SJCRH30 (cell line): ENCODE measurements at places on chromosomes 1 and 21.

DNA sequence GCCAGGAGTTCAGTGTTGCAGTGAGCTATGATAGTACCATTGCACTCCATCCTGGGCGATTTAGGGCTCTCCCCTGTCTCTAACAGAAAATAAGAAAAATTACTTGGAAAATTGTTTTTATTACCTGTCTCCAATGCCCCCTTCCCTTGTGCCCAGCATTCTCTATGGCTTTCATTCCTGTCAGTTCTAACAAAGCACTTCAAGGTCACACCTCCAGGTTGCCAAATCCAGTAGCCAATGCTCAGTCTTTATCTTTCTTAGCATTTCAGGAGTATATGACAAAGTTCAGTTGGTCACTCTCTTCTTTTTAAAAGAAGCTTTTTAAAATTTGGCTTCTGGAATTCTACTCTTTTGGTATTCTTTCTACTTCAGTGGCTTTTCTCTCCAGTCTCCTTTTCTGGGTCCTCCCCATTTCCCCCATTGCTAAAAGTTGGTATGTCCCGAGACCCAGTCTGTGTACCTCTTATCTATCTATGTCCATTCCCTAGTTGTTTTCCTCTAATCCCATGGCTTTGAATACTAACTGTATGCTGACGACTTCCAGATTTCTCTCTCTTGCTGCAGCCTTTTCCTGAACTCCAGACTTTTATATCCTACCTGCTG, 69.9 kb downstream of the LAMC1 start:
- no peak for DNase-seq

DNA sequence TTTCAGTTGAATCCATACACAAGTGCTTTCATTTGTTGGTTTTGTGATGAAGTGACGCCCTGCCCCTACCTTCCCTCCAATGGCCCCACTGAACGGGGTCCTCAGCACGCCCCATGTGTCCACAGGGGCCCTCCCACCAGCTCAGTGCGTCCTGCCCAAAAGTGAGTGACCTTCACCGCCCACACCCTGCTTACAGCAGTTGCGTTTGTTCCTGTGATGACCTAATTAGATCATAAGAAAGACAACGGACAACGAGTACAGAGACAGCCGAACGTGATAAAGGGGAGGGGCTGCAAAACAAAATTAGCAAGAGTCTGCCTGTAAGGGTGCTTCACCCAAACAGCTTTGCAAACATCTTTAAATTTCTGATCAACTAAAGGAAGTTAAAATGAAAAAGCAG, 38.2 kb upstream of the RIPK4 start:
- DNase-seq: no peak

- DNase-seq: no peak
These were observed 477.1 kb upstream of the NR5A2 start for GRCh38 chr1:199550199-199551065.

- DNase-seq: no peak
These were observed 91.8 kb downstream of the DDX20 start for GRCh38 chr1:111847466-111847865.

DNA sequence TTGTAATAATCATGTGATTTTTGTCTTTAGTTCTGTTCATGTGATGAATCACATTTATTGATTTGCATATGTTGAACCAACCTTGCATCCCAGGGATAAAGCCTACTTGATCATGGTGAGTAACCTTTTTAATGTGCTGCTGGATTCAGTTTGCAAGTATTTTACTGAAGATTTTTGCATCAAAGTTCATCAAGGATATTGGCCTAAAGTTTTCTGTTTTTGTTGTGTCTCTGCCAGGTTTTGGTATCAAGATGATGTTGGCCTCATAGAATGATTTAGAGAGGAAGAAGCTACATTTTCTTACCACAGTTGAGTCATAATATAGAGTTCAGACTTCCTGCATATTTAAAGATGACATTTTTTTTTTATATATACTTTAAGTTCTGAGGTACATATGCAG, 455.9 kb downstream of the PLPP3 start:
- no peak for DNase-seq

GRCh38 chr1:177163844-177164379, 600 bp downstream of the ASTN1 start:
- no peak for DNase-seq

- DNase-seq: no peak
These were observed 122.0 kb downstream of the BEND5 start for GRCh38 chr1:48654606-48655210.

- DNase-seq: no peak
These were observed 8.2 kb upstream of the TRIM63 start for GRCh38 chr1:26075421-26076144.

DNA sequence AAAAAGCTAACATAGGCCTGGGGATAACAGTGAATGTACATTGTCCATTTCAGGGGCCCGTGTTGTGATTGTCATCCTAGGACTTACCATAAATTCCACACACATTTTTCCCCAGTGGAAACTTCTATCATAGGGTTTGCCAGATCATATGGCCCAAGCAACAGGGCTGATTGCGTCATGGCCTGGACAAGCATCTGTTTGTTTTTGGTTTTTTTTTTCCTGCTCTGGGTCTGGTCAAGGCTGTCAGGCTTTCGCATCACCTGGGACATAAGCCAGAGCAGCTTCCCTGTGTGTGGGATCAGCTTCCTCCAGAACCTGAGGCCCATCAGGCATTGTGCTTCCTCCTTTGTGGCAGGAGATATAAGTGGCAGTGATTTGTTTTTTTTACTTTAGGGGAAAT, 598.5 kb upstream of the USP24 start:
- no peak for DNase-seq

DNA sequence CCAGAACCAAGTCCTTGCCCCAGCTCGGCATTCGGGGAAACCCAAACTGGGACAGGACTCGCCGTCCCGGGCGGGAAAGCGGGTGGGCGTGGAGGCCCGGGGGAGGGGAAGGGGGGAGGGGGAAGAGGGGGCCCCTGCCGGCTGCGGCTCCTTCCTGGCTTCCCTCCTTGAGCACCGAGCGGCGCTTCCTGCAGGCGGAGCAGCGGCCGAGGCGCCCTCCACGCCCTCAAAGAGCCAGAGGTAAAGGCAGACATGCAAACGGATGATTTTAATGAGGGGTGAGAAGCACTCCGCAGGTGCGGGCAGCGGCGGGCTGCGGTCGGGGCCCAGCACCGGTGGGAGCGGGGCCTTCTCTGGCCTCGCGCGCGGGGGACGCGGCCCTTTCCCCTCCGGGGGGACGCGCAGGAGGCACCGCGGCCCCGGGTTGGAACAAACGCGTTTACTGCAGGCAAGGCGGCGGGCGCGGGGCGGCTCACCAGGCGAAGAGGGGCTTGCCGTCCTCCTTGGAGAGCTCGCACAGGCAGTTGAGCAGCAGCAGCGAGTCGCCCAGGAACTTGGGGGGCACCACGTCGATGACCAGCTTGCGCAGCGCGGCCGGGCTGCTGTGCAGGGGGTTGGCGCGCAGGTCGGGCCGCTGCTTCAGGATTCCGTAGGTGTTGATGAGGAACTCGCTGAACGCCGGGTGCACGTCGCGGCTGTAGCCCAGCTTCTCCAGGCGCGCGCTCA, 5.7 kb upstream of the FTCD start:
- DNase-seq: no peak

DNA sequence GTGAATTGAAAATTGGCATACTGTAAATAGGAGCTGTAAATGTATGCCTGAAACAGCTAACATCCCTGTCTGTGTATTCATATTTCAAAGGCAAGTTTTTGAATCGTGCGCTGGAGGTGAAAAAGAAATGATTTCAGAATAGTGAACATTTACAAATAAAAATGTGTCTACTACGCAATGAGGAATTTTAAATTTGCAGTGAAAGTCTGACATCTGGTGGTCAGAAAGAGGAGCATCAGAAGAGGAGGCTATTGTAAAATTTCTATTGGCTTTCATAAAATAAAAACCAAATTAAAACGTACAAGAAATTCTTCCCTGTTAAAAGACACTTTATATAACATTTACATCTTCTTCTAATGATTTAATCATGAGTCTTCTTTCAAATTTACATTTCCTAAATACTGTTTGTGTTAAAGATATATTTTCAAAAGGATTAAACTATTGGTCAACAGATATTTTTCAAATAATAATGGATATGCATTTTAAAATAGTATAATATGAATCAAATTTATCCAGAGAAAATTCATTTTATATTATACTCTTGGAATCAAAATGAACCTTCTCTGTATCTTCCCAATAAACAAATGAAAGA, 113.7 kb upstream of the RRP15 start:
- peak; percentile 64 for DNase-seq

DNA sequence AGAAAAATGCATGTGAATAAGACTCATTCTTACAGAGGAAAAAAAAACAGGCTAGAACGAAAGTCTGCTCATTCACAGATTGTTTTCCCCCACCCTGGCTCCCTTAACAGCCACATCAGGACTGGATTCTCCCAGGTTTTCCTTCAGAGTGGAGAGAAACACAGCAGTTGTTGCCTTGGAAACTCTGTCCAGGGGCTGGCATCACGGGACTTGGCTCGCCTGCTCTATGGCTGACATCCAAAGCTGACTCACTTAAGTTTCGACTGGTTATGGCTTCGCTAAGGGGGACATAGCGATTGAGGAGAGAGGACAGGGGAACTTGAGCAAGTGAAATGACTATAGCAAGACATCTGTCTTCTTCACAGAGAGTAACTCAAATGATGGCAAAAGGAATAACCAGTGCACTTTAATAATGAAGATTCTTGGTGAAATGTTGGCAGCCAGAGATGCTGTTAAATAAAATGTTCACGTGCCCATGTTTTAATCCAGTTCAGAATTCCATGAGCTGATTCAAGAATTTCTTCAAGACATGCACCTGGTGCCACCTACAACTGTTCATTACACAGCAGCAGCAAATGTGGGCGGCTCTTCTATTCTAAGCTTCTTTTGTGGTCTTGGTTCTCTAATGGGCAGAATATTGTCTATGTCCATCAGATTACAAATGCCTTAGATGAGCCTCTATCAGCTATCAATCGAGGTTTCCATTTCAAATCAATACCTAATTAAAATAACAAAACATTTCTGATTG, 21.8 kb downstream of the MIS18A start:
- peak; percentile 90 for DNase-seq

DNA sequence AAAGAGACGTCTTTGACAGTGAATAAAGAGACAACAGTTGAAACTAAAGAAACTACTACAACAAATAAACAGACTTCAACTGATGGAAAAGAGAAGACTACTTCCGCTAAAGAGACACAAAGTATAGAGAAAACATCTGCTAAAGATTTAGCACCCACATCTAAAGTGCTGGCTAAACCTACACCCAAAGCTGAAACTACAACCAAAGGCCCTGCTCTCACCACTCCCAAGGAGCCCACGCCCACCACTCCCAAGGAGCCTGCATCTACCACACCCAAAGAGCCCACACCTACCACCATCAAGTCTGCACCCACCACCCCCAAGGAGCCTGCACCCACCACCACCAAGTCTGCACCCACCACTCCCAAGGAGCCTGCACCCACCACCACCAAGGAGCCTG, 68.5 kb downstream of the TPR start:
- DNase-seq: no peak

GRCh38 chr1:224939844-224940425, 10.5 kb downstream of the DNAH14 start:
- DNase-seq: no peak

- DNase-seq: no peak
These were observed 15.9 kb upstream of the ITPKB start for GRCh38 chr1:226754793-226755533.

DNA sequence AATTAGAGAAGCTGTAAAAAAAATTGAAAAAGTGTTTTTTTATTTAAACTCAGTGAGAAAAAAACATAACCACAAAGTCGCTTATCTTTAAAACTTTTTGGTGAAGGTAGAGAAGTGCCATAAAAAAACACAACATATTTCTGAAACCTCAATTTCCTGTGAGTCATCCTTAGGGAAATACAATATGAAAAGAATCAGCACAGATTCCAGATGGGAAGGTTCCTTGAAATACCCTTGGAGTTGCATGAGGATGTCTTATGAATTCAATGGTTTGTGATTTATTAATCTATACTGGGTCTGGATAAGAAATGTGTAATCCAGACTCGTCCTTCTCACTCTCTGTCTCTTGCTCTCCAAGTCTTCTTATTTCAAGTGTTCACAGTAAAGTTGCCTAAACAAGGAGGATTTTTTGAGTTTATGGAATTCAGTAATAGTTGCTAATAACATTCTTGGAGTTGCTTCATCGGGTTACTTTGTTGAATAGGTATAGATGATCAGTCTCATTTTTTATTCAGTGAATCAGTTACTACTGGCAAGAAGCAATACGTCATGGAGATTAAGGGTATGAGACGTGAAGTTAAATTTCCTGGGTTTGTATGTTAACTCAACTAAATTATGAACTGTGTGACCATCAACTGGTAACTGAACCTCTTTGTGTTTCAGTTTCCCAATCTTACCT, 191.4 kb downstream of the KCNK2 start:
- DNase-seq: no peak

DNA sequence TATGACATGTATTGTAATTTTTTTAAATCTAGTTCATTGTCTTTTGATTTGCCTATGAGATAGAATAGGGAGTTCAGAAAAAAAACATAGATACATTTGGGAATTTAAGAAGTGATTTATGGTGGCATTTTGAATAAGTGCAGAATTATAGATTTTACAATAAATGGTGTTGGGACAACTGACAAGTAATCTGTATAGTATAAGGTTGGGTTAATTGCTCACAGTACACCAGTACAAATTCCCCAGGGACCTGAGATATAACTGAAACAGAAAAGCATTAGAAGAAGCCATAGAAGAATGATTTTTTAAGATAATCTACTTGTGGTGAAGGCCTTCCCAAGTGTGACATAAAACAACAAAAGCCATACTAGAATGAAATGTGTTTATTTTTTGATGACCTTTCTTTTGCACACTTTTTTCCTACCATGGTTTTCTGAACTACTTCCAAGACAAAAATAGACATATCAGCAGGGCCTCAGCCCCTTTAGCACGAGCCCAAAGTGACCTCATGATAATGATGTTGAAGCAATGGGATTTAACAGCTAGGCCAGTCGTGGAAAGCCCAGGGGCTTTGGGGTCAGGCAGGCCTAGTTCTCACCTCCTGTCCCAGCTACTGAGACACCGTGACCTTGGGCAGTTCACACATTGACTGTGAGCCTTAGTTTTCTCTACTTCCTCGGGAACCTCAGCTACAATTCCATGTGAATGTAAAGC, 87.4 kb downstream of the GREM2 start:
- no peak for DNase-seq

- no peak for DNase-seq
These were observed 57.5 kb downstream of the RGS2 start for GRCh38 chr1:192866241-192866868.

DNA sequence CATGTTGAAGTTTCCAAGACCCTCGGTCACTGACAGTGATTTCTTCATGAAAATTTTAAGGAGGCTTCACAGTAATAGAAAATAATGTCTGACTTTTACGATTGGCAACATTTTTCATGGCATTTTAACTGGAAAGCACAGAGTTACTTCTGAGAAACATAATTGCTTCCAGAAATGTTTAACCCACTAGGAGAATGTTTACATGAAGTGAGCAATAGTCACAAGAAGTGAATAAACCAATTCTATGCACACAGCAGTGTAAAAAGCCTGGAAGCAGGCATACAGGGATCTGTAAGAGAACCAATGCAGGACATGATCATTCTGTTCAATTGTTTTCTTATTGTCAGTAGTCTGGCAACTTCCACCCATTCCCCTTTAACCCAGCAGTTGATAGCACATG, 316.2 kb upstream of the CXADR start:
- no peak for DNase-seq

GRCh38 chr1:170697316-170697715, 33.4 kb downstream of the PRRX1 start:
- no peak for DNase-seq

GRCh38 chr1:71276466-71276865, 195.6 kb upstream of the ZRANB2 start:
- no peak for DNase-seq
